Liver (tissue), 10 donors: ENCODE measurements at places on chromosomes 5 and 9. TPM values are rescaled to one million over a fixed set of nuclear protein-coding genes. Genes with fewer than 3 reads are reported as not detected.

FCN2 gene
- 186 TPM for polyA plus RNA-seq

DNA sequence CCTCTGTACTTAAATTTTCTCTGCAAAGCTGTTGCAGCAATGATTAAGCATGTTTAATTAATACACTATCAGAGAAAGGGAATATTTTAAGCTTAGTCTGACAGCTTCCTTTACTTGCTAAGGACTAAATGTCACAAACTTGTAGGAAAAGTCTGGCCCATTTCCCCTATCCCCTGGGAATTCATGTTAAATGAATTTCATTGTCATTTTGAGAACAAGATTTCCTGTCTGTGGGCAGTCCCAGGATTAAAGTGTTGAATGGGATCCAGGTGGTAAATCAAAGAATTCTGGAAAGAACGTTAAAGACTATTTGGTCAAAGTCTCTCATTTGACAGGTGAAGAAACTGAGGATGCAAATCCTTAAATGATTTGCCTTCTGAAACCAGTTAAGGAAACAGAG, 214.8 kb downstream of the MPDZ start:
- no peak overlapping the region for H3K27ac ChIP-seq
- no peak for DNase-seq
- H3K27me3 ChIP-seq: no peaks in the 10 kb centered on the region
- H3K4me3 ChIP-seq: no peak overlapping the region
- no peaks in the 10 kb centered on the region for H3K36me3 ChIP-seq

RORB gene
- 0.01 TPM for polyA plus RNA-seq

GRCh38 chr5:100900796-100901781, 2.0 kb downstream of the ST8SIA4 start:
- peak; percentile 49 for DNase-seq
- H3K27me3 ChIP-seq: no peaks in the 10 kb centered on the region
- H3K4me1 ChIP-seq: peaks cover 3% of the 10 kb centered on the region
- H3K27ac ChIP-seq: peak overlapping the region; percentile 77

ZNF608 gene
- polyA plus RNA-seq: 2.5 TPM
